ENCODE measurements at places on chromosomes 3 and 15. TPM values are rescaled to one million over a fixed set of nuclear protein-coding genes. Genes with fewer than 3 reads are reported as not detected.

GRCh38 chr3:71046791-71047190, 536.7 kb downstream of the FOXP1 start:
- H3K4me3 ChIP-seq: no peak overlapping the region
- DNase-seq: no peak
- H3K36me3 ChIP-seq: peaks cover 52% of the 10 kb centered on the region
- peak overlapping the region; percentile 47 for H3K27ac ChIP-seq

GRCh38 chr15:52790169-52790708, at the start of gene ONECUT1:
ONECUT1 (minus strand) TSS chr15:52790336; CDS start chr15:52789884, 452 bp downstream.
- H3K4me1 ChIP-seq: peaks cover 20% of the 10 kb centered on the region
- peaks cover 49% of the 10 kb centered on the region for H3K27me3 ChIP-seq
- H3K27ac ChIP-seq: no peak within 1 kb of the TSS
- no peak for DNase-seq
- H3K4me3 ChIP-seq: peak within 1 kb of the TSS; percentile 72

DNA sequence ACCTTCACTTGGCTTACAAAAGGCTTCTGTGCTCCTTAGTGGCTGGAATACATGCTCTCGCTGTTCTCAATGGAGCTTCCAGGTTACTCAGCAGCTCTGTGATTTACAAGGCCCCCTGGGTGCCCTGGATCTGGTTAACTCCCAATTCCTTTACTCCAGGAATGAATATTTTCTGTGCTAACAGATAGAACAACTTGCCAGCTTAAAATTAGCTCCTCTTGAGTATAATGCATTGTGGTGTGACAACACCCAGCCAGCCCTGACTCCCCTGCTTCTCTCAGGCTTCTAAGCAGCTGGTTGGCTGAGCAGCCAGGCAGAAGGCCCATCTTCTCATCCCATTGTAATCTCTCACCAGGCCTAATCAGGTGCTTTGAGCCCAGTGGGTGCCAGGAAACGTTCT, 246.4 kb downstream of the ALCAM start:
- H3K4me1 ChIP-seq: peaks cover 14% of the 10 kb centered on the region
- no peak for DNase-seq
- no peaks in the 10 kb centered on the region for H3K27me3 ChIP-seq
- H3K27ac ChIP-seq: no peak overlapping the region

Gene FBXO40
- total RNA-seq: 0.08 TPM

DNA sequence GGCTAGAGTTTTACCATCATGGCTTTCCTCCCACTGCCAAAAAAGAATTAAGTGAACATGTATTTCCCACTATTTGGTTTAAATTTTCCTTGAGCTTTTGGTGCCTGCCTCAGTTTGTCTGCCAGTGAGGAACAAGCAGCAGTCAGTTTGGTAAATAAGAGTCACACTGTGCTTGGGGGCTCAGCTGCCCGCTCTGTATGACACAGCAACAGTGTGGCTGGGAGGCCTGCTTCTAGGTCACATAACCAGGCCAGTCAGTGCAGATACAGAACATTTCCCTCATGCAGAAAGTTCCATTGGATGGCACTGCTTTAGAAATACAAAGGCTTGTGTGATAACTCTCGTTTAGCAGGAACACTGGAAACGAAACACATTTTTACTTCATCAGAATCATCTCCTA, 25.7 kb downstream of the FYCO1 start:
- no peak overlapping the region for H3K27ac ChIP-seq
- peaks cover 26% of the 10 kb centered on the region for H3K4me1 ChIP-seq
- H3K4me3 ChIP-seq: no peak overlapping the region
- peaks cover 19% of the 10 kb centered on the region for H3K36me3 ChIP-seq

- H3K4me1 ChIP-seq: peaks cover 42% of the 10 kb centered on the region
- H3K4me3 ChIP-seq: peak within 1 kb of the TSS; percentile 89
- peak within 1 kb of the TSS; percentile 95 for H3K27ac ChIP-seq
Measured at GRCh38 chr15:38252481-38253350, at the start of gene SPRED1. SPRED1 (plus strand) TSS chr15:38252836; CDS start chr15:38253186, 350 bp downstream.

GRCh38 chr3:139934613-139935015, 371 bp upstream of the CLSTN2 start:
- no peak for DNase-seq
- H3K4me1 ChIP-seq: peaks cover 35% of the 10 kb centered on the region
- H3K36me3 ChIP-seq: no peaks in the 10 kb centered on the region
- H3K27me3 ChIP-seq: no peaks in the 10 kb centered on the region

Gene RABL3
- 17.1 TPM for total RNA-seq

Gene SKIC8
- total RNA-seq: 35.1 TPM

Gene USP50
- 0.85 TPM for total RNA-seq

- DNase-seq: no peak
- peaks cover 5% of the 10 kb centered on the region for H3K36me3 ChIP-seq
- H3K27ac ChIP-seq: peak overlapping the region; percentile 19
- H3K4me1 ChIP-seq: peaks cover 24% of the 10 kb centered on the region
Measured at GRCh38 chr3:48397767-48398681, 26.0 kb downstream of the FBXW12 start.

GRCh38 chr15:41011055-41011815, 58.0 kb downstream of the CHAC1 start:
- peaks cover 21% of the 10 kb centered on the region for H3K4me1 ChIP-seq
- DNase-seq: no peak
- H3K27ac ChIP-seq: no peak overlapping the region
- H3K27me3 ChIP-seq: no peaks in the 10 kb centered on the region

Data from chondrocyte (in vitro differentiated cells).